ENCODE measurements at places on chromosomes 4 and X.

DNA sequence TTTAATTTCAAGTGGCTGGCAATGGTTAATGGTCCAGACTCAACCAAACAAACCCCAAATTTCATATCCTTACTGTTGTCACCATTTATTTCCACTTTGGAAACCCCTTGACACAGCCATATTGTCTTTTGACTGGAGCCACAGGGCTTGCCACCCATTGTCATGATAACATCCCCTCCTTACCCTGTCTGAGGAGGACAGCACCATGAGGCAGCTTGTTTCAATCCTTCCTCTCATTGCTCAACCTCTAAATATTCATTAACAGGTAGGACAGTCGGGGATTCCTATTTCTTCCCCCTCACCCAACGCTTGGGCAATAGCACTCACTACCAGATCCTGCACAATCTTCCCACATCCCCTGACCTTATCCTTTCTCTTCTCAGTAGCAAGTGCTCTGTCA, 92.1 kb downstream of the CEP135 start:
- DNase-seq, result no peak

GRCh38 chr4:92825791-92826190, 522.0 kb downstream of the GRID2 start:
- no peak for DNase-seq

DNA sequence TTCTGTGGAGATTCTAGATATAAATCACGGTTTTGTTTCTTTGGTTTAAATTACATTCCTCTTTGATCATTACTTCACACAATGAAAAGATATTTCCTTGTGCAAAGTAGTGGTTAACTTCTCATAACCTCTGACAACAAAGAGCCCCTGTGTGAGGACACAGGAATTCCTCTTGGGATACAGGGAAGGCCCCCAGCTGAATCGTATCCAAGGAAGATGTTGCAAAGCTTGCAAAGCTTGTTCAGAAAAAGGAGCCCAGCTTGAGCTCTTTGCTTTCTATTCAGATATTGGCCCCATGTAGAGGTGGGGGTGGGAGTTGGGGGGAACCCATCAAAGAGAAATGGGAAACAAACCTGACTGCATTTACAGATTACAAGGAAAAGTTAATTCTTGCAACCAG, 145.7 kb downstream of the RELL1 start:
- no peak for DNase-seq

GRCh38 chr4:2248821-2249261, 6.9 kb upstream of the HAUS3 start:
- no peak for DNase-seq

DNA sequence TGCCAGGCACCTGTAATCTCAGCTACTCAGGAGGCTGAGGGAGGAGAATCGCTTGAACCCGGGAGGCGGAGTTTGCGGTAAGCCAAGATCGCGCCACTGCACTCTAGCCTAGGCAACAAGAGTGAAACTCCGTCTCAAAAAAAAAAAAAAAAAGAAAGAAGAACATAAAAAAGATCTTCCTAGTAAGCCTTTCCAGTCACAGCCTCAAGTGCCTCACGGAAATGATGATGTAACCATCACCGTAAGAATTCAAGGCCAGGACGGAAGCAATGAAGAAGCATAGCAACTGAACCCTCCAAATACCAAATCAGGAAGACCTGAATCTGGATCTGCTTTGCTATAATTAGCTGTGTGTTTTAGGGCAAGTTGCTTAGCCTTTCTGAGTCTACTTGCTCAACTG, 28.8 kb downstream of the RBM47 start:
- no peak for DNase-seq

All from central memory CD4-positive, alpha-beta T cell (primary cell).